Amniotic stem cell (primary cell): ENCODE measurements at places on chromosomes 1 and 21.
A peak's percentile ranks its signal among the peaks of the same experiment; 100 is the strongest.

DNA sequence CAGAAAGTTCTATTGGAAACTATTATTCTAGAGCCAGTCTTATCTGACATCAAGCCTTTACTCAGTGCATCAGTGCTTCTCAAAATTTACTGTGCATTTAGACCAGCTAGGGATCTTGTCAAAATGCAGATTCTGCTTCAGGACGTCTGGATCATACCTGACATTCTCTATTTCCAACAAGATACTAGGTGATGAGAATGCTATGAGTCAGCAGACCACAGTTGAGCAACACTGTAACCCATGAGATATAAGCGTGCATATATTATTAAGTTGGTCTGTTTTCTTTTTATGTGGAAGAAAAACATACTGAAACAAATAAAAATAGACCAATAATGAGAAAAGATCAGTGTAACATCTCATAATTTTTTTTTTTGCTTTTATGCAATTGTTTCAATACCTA is 40.4 kb upstream of the KCNH1 start:
- DNase-seq = no peak

DNA sequence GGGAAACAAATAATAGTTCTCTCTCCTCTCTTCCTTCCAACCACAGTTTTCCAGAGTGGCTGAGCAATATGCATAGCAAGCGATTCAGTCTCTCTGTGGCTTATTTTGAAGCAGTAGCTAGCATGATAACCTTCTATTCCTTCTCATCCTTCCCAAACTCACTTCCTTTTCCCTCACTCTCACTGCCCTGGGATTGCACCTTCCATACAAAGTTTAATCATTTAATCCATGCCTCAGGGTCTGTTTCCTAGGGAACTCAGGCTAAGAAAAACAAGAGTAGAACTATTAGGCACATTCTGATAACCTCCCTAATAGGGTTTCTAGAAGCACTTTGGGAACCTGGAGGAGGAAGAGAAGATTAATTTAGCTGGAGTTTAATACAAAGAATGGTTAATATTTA is 97.7 kb upstream of the S1PR1 start:
- no peak for DNase-seq

GRCh38 chr1:64135462-64136223 is 67.8 kb upstream of the UBE2U start:
- no peak for DNase-seq

- DNase-seq = no peak
These were observed 3.4 kb downstream of the PPP2R5A start for GRCh38 chr1:212288615-212289014.

- DNase-seq = no peak
These were observed 14.4 kb upstream of the TTC39A start for GRCh38 chr1:51344602-51345299.

DNA sequence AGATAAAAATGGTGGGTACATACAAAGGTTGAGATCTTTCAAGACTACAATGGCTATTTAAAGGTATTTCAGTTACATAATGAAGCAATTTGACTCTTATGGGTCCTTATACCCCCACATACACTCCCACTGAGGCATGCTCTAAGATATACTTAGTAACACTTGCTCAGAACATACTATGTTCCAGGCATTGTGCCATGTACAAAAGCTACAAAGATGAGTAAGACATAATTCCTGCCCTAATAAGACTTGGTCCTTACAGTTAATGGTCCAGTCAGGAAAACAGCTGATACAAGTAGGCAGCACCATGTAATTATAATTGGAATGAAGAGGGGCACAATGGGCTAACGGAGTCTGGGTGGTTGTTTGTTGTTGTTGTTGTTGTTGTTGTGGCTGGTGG is 166.7 kb upstream of the BEND5 start:
- no peak for DNase-seq

- DNase-seq = no peak
These were observed 44.5 kb upstream of the BMP8B start for GRCh38 chr1:39833121-39833520.

DNA sequence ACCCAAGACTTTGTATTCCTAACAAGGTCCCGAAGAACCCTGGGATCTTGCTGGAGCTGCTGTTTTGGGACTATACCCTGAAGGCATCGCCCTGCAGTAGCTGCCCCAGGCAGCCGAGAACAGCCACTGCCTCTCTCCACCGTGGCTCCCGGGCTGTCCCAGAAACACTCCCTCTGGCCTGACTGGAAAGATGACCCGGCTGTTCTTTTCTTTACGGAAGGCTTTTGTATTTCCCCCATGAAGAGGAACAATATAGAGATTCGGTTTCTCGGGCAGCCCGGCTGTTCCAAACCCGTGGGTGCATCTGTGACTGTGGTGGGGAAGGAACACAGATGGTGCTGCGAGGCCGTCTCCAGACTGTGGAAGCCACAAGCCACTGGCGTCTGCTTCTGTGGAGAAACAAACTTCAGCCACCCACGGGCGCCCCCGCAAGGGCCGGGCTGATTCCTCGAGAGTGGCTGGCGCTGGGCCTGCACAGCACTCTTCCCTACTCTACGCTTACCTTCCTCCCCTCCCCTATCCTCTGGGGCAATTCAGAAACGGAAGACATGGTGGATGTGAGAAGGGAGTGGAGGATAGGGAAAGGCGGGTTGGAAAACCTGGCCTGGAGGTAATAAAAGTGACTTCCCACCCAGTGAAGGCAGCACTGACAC is 33.7 kb upstream of the VASH2 start:
- DNase-seq = no peak

GRCh38 chr1:1371746-1372711 is 3.0 kb downstream of the AURKAIP1 start:
- DNase-seq = no peak

- DNase-seq = peak; percentile 82
These were observed 19.8 kb downstream of the CTNNBIP1 start for GRCh38 chr1:9890224-9890731.

GRCh38 chr1:90550626-90551406 is 166.3 kb downstream of the BARHL2 start:
- DNase-seq = no peak

DNA sequence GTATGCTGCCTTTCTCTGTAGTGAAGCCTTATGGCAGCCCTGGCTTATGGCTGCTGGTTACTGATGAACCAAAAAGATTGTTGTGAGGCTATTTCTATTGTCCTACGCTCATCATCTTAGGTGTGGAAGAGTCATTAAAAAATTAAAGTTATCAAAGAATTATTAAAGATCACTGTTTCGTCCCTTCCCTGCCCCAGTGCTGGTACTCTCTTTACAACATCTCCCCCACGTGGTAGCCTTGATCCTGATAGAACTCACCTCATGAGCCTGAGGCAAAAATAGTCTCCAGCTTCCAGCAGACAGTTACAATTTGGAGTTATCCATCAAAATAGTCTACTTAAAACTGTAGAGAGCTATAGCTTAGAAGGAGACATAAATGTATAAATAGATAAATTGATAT is 201.5 kb downstream of the S1PR1 start:
- no peak for DNase-seq

- no peak for DNase-seq
These were observed 186.2 kb downstream of the C1orf94 start for GRCh38 chr1:34362949-34363348.

GRCh38 chr1:117919376-117919775 is 10.0 kb downstream of the GDAP2 start:
- DNase-seq = no peak

GRCh38 chr1:235838021-235838420 is 28.7 kb downstream of the LYST start:
- no peak for DNase-seq

DNA sequence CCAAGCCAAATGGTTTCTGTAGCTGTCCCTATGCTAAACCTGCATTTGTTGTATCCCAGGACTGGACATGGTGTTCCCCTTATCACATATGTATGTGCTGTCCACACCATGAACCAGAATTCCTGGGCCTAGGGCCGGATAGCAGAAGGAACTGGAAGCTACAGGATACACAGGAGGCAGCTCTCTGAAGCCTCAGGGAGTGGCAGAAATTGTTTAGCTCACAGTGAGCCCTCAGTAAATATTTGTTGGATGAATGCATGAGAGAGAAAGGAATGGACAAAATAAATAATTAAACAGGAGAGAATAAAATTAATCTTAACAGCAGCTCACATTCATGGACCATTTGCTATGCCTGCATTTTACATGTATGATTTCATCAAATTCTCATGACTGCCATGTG is 2.1 kb downstream of the NIPAL3 start:
- DNase-seq = no peak

DNA sequence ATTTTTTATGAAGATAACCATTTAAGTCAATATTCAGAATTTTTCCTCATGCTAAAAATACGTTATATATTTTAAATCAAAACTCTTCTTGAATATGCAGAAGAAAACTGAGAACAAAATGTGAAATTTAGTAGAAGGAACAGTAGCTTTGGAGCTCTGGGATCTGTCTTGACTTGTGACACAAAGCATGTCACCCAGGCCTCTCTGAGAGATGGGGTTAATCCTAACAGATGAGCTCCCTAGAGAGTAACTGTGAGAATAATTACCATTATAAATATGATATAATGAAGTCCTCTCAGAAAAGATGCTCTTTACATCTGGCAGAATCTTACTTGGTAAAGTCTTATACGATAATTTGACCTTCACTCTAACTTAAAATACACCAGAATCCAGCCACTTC is 272.0 kb downstream of the PTPRC start:
- DNase-seq = no peak

- DNase-seq = no peak
These were observed 150.1 kb upstream of the FGGY start for GRCh38 chr1:59146651-59147358.

- no peak for DNase-seq
These were observed 28.3 kb downstream of the CDCP2 start for GRCh38 chr1:54124472-54124871.
